ENCODE measurements at places on chromosomes 2 and 18.

DNA sequence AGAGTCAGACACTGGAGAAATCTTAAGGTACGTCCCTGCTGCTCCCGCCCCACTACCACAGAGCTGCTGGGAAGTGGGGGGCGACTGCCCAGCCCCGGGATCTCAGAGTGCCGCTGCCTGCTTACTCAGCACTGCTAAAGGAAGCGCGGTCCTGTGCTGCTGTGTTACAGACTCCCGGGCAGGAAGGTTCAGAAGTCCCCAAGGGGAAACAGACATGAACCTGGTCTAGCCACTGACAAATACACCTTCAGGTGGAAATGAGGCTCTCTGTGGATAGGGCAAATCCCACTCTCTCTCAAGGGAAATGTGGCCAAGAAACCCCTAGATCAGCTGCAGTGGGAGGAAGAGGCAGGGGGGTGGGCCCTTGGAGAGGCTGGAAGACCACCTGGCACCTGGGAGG is 13.7 kb downstream of the MTERF4 start:
- DNase-seq: no peak

DNA sequence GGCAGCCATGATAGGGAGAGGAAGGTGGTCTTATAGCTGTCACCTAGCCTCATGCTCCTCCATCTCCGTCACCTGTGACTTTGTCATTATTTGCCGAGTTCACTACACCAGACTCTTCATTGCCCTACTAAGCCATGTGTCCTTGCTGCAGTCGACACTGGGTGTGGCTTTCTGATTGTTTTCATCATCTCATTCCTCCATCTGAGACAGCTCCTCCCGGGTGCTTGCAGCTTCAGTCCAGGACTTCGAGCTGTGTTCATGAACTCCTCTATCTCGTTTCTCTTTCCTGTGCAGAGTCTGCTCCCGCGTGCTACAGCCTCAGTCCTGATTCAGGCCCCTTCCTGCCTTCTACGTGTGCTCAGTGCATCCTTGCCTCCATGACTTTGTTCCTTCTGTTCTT is 295.1 kb upstream of the TNP1 start:
- no peak for DNase-seq

DNA sequence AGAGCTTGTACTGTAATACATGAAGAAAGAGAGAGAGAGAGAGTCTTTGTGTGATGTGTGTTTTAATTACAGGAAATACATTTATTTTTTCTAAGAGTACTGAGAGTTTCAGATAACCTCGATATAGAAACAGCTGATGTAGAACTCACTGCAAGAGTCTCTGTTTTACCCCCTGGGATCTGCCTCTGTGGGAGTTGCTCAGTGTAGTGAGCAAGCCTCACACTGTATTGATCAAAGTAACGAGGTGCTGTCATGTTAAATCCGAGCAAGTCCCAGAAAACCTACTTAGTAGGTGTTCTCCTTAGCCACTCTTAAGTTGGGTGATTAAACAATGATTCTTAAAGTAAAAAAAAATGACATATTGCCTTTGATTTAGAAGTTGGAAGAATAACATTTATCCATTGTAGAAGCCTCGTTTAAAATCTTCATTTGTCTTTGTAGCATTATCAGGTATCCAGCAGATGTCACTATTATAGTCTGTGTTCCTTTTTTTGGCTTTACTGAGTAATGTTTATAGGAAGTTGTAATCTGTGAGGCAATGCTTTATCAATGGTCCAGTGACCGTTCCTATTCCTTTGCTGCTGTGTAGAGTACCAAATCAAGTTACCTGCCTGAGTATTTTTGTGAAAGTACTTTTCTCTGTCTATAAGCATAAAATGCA is 219.0 kb downstream of the MYO3B start:
- peak; percentile 20 for DNase-seq

GRCh38 chr2:149611100-149611820 is 23.7 kb upstream of the MMADHC start:
- DNase-seq: no peak

- peak; percentile 38 for DNase-seq
Measured at GRCh38 chr2:204201507-204201906, 264.9 kb downstream of the ICOS start.
